ENCODE measurements at places on chromosomes 2 and 18. TPM values are rescaled to one million over a fixed set of nuclear protein-coding genes. Genes with fewer than 3 reads are reported as not detected.

The KLHL41 gene
- total RNA-seq: 128 TPM

The MAP4K3 gene
- 33.7 TPM for total RNA-seq

The EN1 gene
- not detected for total RNA-seq

The PDE1A gene
- total RNA-seq: 5.3 TPM

The SKOR2 gene
- not detected for total RNA-seq

The SPDYA gene
- not detected for total RNA-seq

The ZNF385B gene
- total RNA-seq: 8.1 TPM

The ANTXR1 gene
- 31.9 TPM for total RNA-seq

- DNase-seq: peak; percentile 61
- no peak overlapping the region for H3K4me3 ChIP-seq
- peaks cover 29% of the 10 kb centered on the region for H3K27me3 ChIP-seq
- H3K4me1 ChIP-seq: peaks cover 8% of the 10 kb centered on the region
- H3K27ac ChIP-seq: no peak overlapping the region
Measured at GRCh38 chr2:240458044-240458899, 22.8 kb downstream of the GPC1 start.

DNA sequence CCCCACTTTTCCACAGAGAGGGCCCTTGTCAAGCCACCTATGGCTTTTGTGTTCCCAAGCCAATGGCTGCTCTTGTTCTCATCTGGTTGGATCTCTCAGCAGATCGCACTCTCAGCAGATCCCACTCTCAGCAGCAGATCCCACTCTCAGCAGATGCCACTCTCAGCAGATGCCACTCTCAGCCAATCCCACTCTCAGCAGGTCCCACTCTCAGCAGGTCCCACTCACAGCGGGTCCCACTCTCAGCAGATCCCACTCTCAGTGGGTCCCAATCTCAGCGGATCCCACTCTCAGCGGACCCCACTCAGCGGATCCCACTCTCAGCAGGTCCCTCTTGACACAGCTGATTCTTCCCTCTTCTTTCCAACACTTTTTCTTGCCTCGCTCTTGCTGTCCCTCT lies 59.3 kb upstream of the MGAT4A start:
- peaks cover 5% of the 10 kb centered on the region for H3K36me3 ChIP-seq
- no peaks in the 10 kb centered on the region for H3K27me3 ChIP-seq
- H3K4me3 ChIP-seq: no peak overlapping the region
- no peak for DNase-seq

DNA sequence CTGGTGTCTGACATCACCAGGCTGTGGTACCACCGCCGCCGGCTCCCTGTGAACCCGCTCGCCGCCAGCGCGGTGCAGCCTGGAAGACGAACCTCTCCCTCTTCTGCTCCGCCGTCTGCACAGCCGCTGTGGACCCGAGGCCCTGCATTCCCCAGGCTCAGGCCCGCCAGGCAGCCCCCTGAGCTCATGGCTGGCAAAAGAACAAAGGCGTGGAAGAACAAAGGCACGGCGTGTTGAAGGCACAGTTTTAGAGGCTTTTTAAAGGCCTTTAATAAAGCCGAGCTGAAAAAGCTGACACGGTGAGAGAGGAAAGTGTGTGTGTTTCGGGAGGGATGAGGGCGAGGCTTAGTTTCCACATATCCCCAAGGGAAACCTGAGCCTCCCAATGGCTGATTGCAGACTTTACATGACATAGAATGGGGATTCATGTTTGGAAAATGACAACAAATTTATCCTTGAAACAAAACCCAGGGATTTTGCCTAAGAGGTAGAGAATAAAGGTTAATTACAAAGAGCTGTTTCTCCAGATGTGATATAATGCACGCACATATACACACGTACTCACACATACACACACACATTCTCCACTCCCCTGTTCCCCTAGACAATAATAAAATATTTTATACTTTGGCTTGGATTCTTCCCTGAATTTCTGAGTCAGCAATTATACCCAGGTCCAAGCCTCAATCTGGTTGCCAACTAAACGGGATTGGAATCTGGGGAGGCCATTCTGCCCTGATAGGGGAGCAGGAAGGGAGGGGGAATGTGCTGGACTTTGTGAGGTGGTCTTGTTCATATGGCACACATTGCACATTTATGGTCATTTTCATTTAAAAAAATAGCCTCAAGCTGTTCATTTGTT lies 39.7 kb downstream of the RFX8 start:
- no peaks in the 10 kb centered on the region for H3K36me3 ChIP-seq
- peak; percentile 51 for DNase-seq
- peak overlapping the region; percentile 11 for H3K4me3 ChIP-seq
- no peaks in the 10 kb centered on the region for H3K27me3 ChIP-seq
- H3K27ac ChIP-seq: peak overlapping the region; percentile 3

DNA sequence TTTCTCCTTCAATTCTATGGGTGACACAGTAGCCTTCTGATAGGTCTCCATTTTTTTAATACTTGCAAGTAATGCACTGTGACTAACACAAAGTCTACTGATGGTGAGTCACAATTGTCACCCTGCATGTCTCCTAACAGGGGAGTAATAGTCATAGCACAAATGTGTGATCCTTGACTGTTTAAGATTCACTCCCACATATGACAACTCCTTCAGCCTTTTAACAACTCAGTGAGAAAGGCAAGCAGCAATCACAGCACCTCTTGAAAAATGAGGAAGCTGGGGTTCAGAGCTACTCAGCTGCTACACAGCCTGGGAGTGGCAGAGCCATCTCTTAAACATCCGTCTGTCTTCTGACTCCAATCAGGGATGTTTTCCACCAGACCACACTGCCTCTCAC lies 63.8 kb downstream of the EHD3 start:
- no peaks in the 10 kb centered on the region for H3K36me3 ChIP-seq
- H3K4me1 ChIP-seq: peaks cover 37% of the 10 kb centered on the region
- DNase-seq: no peak
- H3K27ac ChIP-seq: no peak overlapping the region

DNA sequence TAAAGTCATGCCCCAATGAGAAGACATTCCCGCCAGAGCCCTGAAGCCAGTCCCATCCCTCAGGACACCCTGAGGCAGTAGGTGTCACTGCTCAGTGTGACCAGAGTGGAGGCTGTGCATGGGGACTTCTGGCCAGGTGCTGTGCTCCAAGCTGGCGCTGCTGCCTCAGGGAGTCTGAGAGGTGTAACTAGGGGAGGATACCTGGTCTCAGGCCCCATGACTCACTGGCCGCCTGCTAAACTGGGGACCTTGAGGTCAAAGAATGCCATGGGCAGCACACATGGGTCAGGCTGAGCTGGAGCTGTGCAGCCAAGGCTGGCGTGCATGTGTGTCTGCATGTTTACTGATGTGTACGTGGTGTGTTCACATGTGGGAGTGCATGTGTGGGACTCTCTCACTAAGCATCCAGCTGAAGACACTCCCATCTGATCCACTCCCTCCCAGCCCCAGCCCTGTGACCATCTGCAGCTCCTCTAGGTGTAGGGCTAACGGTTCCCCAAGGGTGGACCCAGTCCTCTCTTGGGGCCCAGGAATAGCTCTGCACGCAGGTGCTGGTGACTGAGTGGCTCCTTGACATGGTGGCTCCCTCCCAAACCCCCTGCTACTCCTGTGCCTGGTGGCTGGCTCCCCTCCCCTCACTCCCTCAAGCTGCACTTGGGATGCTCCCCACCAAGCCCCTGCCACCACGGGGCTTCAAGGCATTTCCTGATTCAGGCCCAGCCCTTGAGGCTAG lies 16.5 kb downstream of the HS6ST1 start:
- no peak overlapping the region for H3K4me3 ChIP-seq
- no peaks in the 10 kb centered on the region for H3K36me3 ChIP-seq
- no peaks in the 10 kb centered on the region for H3K27me3 ChIP-seq
- DNase-seq: no peak

GRCh38 chr2:164213916-164214315 lies 407.4 kb downstream of the GRB14 start:
- H3K4me1 ChIP-seq: no peaks in the 10 kb centered on the region
- H3K36me3 ChIP-seq: no peaks in the 10 kb centered on the region

GRCh38 chr2:50680646-50681045 lies 351.3 kb downstream of the NRXN1 start:
- no peaks in the 10 kb centered on the region for H3K27me3 ChIP-seq
- no peaks in the 10 kb centered on the region for H3K4me1 ChIP-seq
- H3K27ac ChIP-seq: no peak overlapping the region

DNA sequence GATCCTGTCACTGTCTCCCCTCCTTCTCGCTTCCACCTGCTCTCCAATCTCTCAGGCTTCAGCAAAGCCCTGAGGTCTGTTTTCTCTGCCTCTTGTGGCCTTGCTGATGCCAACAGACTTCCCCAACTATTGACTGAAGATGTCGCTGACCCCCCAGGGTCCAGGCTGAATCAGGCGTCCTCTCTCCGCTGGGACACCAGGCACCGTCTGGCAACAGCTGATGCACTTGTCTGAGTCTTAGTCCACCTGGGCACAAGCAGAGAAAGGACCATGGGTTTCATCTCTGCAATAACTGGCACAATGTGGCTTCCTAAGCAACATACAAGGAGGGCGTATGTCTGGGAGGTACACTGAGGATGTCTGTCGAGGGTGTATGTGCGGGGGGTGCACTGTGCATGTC lies 248.7 kb upstream of the MYT1L start:
- H3K4me3 ChIP-seq: no peak overlapping the region
- no peaks in the 10 kb centered on the region for H3K36me3 ChIP-seq
- H3K27ac ChIP-seq: no peak overlapping the region

DNA sequence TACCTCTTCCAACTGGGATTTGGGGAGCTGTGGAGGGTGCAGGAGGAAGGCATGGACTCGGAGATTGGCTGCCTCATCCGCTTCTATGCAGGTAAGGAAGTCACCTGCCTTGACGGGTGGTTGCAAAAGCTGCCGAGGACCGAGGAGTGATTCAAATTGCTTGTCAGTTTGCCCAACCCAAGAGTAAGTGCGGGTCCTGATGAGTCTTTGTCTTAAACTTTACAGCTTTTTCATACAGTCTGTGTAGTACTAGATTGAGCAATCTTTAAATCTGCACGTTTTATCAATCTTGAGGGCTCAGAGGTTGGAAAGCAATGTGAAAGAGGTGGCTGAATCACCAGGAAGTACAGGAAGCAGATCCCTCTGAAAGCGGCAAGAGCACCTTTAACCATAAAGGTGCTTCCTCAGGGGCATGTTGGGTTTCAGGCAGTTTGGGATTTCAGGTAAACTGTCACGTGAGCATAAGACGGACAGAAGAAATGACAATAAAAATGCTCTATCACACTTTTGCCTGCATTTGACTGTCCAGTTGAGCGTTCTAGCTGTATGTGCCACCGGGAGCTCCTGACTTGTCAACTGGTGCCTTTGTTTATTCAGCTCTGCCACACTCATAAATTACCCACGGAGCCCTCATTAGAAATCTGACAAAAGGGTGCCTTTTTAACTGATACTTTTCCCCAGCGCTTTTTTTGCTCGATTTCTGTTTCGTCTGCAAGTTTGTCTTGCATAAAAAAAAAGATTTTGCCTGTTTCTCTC lies 2.0 kb downstream of the PHLPP1 start:
- H3K27ac ChIP-seq: peak overlapping the region; percentile 88
- no peak for DNase-seq
- peak overlapping the region; percentile 73 for H3K4me3 ChIP-seq

GRCh38 chr2:64399521-64399920 lies 54.4 kb upstream of the LGALSL start:
- no peak for DNase-seq
- no peaks in the 10 kb centered on the region for H3K4me1 ChIP-seq
- H3K27me3 ChIP-seq: no peaks in the 10 kb centered on the region
- no peak overlapping the region for H3K4me3 ChIP-seq

- H3K36me3 ChIP-seq: no peaks in the 10 kb centered on the region
- no peak for DNase-seq
- H3K4me3 ChIP-seq: peak overlapping the region; percentile 23
Measured at GRCh38 chr2:30465171-30465545, 18.1 kb downstream of the LCLAT1 start.

DNA sequence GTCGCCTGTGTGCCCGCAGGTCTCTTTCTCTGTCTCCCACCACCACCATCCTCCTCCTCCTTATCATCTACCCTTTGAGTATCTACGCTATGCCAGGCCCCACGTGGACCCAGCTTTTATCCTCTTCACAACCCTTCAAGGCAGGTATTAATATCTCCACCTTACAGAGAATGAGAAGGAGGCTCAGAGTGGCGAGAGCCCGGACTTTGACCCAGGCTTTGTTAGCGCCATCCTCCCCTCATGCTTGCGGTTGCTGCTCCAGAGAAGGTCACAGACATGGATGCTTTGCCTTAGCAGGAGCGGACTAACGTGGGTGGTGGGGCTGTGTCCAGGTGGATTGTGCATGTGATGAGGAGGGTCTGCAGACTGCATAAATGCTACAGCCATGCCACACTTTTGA lies 119.8 kb downstream of the CELF4 start:
- peaks cover 14% of the 10 kb centered on the region for H3K27me3 ChIP-seq
- H3K4me3 ChIP-seq: no peak overlapping the region
- DNase-seq: no peak
- no peaks in the 10 kb centered on the region for H3K36me3 ChIP-seq
- H3K27ac ChIP-seq: no peak overlapping the region
- H3K4me1 ChIP-seq: peaks cover 4% of the 10 kb centered on the region

DNA sequence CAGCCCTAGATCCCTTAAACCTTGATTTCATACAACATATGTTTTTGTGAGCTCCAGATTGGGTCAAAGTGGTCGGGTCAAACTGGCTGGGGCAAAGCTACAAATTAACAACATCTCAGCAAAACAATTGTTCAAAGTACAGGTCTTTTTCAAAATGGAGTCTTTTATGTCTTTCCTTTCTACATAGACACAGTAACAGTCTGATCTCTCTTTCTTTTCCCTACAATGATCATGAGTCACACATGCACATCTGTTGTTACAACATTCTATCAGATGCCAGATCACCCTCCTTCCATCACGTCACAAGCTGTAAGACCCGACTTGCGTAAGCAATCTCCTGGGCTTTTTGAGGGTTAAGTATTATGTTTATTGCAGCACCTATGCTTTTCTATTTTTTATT lies 55.1 kb downstream of the RHOB start:
- no peaks in the 10 kb centered on the region for H3K27me3 ChIP-seq
- H3K27ac ChIP-seq: no peak overlapping the region
- no peak overlapping the region for H3K4me3 ChIP-seq

- H3K27ac ChIP-seq: no peak overlapping the region
- DNase-seq: no peak
- no peak overlapping the region for H3K4me3 ChIP-seq
- no peaks in the 10 kb centered on the region for H3K4me1 ChIP-seq
- H3K27me3 ChIP-seq: no peaks in the 10 kb centered on the region
- H3K36me3 ChIP-seq: no peaks in the 10 kb centered on the region
Measured at GRCh38 chr18:27966881-27967280, 210.0 kb downstream of the CDH2 start.

DNA sequence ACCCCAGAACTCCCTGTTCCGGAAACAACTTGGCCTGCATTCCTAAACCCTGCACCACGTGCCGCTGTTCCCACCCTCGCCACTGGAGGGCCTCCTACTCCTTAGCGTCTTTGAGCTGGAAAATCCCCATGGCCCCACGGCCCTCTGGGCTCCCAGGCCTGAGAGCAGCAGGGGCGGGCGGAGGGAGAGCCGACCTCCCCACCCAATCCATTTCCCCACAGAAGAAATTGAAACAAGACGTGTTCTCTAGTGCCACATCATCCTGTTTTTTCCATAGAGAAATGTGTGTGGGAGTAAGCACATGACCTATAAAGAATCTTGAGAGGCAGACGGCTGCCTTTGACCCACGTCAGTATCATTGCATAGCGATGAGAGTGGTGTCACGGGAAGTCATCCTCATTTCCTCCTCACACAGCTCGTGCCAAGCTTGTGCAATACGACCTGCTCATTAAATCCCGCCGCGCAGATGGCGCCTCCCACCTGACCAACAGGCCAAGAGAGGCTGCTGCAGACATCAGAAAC lies 79.2 kb downstream of the LAMA1 start:
- no peaks in the 10 kb centered on the region for H3K36me3 ChIP-seq
- H3K4me1 ChIP-seq: peaks cover 8% of the 10 kb centered on the region
- DNase-seq: peak; percentile 80
- H3K27ac ChIP-seq: no peak overlapping the region
- no peaks in the 10 kb centered on the region for H3K27me3 ChIP-seq
